ENCODE measurements at places on chromosomes 7 and 10.

GRCh38 chr7:53993224-53993623 lies 549.0 kb upstream of the VSTM2A start:
- DNase-seq = no peak

DNA sequence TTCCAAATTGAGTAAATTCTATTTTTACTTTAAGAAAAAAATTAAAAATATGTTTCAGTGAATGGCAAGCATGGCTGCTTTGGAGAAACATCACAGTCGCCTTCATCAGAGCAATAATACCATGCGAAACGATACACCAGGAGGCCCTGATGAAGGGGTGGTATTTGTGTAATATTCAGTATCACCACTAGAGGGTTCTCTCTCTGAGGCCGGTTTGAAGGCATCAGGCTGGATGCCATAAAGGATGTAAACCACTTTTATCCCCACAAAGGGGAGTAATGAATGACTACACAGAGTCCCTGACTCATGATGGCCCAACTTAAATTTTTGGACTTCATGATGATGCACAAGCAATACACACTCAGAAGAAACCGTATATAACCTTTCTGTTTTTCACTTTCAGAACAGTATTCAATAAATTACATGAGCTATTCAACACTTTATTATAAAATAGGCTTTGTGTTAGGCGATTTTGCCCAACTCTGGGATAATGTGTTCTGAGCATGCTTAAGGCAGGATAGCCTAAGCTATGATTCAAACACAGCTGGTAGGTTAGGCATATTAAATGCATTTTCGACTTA lies 95.5 kb downstream of the PPP1R17 start:
- DNase-seq = no peak

GRCh38 chr10:61835069-61835945 lies 66.2 kb upstream of the ARID5B start:
- DNase-seq = no peak

GRCh38 chr7:74455928-74456327 lies 2.2 kb downstream of the GTF2IRD1 start:
- DNase-seq = no peak

- no peak for DNase-seq
Observed at GRCh38 chr10:4894335-4894734, 68.3 kb downstream of the AKR1E2 start.

DNA sequence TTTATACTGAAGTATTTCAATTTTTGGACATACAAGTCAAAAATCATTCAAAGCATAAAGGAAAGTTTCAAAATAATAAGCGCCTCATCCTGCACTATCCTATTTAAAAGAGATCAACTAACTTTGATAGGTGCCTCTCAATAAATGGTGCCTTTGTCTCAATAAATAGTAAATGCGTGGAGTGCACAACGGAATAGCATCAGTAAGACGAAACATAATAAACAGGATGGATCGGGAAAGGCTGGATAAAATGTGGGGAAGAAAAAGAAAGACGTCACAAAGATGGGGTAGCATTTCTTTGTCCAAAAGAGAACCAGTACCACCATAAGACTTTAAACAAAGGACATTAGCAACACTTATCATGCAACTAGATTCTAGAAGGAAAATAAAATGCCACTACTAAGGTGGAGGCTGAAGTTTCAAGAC lies 571 bp upstream of the PRKAR2B start:
- no peak for DNase-seq

DNA sequence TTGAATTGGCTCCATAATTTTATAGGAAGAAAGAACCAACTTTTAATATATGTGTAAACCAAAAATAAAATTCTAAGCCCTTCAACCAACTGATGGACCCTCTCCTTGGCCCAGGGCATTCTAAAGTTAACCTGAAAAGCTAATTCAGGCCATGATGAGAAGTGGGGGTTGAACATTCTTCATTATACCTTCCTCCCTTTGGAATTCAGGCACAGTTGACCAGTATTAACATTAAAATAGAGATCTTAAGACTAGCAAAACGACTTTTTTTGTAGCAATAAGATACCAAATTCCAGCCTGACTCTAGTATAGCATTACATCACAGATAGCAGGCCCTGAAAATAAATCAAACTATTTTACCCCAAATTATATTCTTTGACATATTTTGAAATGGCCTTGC lies 173.2 kb downstream of the PLPP4 start:
- DNase-seq = no peak

- DNase-seq = no peak
Observed at GRCh38 chr7:44310221-44310848, 15.1 kb downstream of the CAMK2B start.

- no peak for DNase-seq
Observed at GRCh38 chr10:80468806-80469421, 14.8 kb downstream of the TSPAN14 start.

DNA sequence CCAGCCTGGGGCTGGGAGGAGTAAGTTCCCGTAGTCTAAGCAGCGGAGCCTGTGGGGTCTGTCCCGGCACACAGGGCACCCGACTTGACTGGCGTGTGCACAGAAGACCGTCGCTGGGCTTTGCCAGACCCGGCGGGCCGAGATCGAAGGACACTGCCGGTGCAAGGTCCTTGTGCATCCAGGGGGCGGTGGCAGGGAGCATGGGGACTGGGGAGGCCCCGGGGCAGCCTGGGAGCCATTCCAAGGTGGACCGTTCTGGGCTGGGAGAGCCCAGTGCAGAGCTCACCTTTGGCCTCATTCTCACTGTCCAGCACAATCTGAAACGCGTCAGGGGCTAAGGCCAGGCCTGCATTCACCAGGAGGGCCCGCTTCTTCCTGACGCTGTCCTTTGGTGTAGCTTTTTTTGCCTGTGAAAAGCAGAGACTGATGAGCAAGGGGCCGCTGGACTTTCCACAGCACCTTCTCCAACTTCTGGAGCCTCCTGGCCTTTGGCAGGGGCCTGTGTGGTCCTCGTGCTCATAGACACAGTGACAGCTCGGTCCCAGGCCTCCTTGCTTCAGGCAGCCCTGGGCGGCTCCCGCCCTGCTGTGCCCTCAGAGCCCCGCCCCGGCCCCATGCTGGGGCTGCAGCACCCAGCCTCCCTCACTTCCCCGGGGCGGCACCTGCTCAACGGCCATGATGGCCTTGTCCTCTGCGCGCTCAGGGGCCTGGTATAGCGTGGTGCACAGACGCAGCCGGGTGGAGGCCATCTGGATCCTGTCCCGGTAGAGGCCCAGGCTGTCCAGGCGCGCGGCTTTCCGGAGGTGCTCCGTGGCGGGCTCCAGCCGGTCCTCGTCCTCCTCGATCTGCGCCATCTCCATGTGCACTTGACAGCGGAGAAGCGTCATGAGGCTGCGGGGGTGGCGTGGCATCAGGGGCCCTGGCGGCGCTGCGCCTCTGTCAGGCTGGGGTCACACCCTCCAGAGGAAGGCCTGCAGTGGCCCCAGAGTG lies 20.3 kb downstream of the CFAP46 start:
- DNase-seq = no peak

GRCh38 chr10:34200355-34200901 lies 614.7 kb downstream of the PARD3 start:
- DNase-seq = no peak

DNA sequence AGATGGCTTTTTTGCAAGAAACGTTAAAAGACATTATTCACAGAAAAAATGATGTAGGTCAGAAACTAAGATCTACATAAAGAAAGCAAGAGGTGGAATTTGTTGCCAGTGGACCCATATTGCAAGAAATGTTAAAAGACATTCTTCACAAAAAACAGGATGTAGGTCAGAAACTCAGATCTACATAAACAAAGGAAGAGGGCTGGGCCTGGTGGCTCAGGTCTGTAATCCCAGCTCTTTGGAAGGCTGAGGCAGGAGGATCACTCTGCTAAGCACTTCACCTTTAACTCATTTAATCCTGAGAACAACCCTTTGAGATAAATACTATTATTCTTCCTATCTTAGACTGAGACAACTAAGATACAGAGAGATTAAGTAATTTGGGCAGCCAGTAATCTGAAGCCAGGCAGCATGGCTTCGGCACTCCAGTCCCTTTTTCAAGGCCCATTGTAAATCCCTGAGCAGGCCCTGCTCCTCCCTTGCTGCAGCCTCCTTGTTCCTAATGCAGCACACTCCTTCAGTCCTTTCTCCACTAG lies 11.6 kb downstream of the ZFAND4 start:
- DNase-seq = no peak

- DNase-seq = no peak
Observed at GRCh38 chr10:82736305-82736704, 861.3 kb downstream of the NRG3 start.

- DNase-seq = no peak
Observed at GRCh38 chr10:33412653-33413361, 78.3 kb upstream of the NRP1 start.

DNA sequence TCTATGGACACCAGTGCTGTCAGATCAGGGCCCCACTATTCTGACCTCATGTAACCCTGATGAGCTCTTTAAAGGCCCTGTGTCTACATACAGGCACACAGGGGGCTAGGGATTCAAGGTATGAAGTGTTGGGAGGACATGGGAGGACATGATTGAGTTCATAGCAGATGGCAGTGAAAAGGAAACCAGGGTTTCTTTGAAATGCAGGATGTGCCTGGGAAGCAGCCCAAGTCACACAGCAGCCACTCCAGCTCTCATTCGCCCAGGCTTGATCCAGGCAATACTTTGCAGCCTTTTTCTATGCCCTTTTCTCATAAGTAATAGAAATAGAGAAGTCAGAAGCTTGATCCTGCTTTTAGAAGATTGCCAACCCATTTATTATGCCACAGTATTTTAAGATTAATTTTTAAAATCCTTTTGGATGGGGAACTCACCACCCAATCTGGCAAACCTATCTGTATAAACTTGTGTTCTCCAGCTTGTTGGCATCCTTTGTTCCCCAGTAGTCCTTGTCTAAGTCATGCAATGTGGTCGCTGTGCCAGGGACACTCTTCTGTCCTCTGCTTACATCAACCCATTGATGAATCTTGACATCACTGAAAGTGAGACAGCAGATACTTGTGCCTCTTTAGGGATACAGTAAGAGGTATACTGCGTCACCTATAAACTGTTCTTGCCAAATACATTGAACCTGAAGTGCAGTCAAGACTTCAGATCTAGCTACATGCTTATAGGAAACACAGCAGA lies 95.0 kb downstream of the TAF3 start:
- no peak for DNase-seq

DNA sequence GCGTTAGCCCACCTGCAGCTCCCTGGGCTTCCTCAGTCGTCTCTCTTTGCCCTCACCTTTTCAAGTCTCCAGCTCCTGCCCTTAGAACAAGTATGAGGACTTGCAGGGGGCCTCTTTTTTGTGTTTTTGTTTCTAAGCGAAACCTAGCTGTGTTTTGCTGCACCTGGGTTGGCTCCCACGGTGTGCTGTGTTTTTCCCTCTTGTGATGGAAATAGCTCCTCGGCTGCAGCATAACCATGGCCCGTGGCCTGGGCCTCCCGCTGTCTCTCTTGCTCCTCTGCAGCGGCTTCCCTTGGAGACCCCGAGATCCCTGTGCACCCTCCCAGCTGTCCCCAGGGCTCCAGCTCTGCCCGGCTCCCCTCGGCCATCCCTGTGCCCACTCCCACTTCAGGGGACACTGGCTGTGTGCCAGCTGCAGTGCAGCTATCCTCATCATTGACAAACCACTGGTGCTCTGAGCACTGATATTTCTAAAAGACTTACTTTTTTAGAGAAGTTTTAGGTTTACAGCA lies 75.6 kb upstream of the TCERG1L start:
- no peak for DNase-seq

DNA sequence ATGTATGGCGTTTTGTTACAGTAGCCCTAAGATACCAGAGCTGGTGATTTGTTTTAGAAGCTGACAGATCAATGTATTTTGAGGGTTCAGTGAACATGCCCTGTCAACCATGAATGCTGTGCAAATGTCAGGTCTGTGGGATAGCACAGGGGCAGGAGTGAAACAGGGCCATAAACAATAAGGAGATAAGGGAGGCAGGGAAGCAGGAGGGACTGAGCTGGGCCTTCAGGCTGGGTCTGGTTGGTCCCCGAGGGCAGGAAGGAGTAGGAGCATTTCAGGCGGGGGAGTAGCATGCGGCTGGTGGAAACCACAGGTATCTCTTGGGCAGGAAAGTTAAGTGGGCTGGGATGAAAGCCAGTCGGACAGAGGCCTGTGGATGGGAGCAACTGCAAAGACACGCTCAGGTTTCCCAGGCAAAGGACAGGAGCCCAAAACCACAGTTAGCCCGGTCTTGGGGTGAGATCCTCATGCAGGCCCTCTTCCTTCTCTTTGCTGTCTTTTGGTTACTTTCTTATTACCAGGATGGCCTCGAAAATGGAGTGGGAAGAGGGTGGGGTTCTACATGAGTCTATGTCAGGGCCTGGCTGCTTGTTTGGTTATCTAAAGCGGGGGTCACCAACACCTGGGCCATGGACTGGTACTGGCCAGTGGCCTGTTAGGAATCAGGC lies 69.5 kb upstream of the SEPHS1 start:
- no peak for DNase-seq

GRCh38 chr10:88459530-88459929 lies 123.6 kb downstream of the RNLS start:
- DNase-seq = no peak

DNA sequence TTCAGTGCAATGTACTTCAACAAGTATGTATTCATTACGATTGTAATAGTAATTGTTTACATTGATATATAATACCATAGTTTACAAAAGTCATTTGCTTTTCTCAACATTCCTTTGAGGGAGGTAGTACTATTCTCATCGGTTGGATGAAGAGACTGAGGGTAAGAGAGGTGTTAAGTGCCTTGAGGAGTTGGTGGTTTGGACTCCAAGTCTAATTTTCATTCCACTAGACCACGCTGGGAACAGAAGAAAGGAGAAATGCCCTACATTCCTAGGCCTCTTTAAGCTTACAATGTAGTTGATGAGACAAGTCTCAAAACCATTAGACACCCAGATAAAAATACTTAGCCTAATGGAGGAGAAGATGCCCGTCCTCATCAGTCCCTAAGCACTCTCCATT lies 28.6 kb downstream of the CDK1 start:
- DNase-seq = no peak

- DNase-seq = no peak
Observed at GRCh38 chr7:25550149-25550548, 321.9 kb upstream of the NPVF start.

DNA sequence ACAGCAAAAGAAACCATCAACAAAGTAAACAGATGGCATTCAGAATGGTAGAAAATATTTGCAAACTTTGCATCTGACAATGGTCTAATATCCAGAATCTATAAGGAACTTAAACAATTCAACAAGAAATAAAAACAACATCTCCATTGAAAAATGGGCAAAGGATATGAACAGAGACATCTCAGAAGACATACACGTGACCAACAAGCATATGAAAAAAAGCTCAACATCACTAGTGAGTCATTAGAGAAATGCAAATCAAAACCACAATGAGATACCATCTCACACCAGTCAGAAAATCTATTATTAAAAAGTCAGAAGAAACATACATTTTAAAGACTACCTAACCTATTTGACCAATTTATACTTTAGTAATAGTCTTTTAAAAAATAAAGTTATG lies 571.3 kb upstream of the NRG3 start:
- no peak for DNase-seq

- no peak for DNase-seq
Observed at GRCh38 chr7:20310963-20311742, 19.5 kb upstream of the ITGB8 start.

- no peak for DNase-seq
Observed at GRCh38 chr10:95264227-95265051, 26.4 kb downstream of the PDLIM1 start.

GRCh38 chr10:128398118-128398517 lies 271.9 kb upstream of the MKI67 start:
- DNase-seq = no peak

Data from stimulated activated CD8-positive, alpha-beta memory T cell treated with anti-CD3 and anti-CD28 coated beads, Interleukin-7, amount 100 ng/mL, for 1 hour (primary cell).